ENCODE measurements at places on chromosomes 5 and 9.

DNA sequence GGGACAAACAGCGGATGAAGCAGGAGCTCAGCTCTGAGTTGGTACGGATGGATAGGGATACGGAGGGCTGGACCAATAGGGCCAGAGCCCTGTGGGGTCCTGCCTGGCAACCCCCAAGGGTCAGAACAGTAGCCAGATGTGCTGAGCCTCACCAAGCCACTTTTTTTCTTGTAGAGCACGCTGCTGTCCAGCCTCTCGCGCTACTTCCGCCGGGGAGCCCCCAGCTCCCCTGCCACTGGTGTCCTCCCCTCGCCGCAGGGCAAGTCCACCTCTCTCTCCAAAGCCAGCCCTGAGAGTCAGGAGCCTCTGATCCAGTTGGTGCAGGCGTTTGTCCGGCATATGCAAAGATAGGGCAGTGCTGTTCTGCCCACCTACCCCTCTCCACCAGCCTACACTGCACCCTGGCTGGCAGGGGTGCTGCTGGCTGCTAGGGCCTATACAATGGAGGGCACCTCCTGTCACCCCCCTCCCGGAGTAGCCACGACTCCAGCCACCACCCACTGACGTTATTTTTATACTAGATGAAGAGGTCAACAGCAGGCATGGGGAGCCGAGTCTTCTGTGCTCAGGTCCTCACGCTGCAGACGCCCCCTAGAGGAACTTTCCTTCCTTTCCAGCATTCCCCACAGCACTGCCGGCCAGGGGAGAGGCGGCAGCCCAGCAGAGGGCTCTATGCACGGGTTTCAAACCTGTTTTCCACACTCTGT is 21.6 kb downstream of the SH3GLB2 start:
- peak; percentile 67 for DNase-seq

DNA sequence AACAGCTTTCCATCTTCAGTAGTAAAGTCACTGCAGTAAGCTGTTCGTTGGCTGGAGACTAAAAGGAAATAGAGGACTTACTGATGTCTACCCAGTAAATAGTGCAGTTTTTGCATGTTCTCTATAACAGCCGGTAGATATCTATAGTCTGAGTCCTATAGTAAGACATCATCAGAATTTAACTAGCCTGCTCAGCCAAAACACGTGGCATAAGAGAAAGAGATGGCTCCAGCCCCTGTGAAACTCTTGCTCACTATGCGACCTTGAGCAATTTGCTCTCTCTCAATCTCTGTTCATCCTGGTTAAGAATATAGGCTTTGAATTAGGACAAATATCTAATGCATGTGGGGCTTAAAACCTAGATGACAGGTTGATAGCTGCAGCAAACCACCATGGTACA is 201.6 kb upstream of the PAPPA start:
- no peak for DNase-seq

DNA sequence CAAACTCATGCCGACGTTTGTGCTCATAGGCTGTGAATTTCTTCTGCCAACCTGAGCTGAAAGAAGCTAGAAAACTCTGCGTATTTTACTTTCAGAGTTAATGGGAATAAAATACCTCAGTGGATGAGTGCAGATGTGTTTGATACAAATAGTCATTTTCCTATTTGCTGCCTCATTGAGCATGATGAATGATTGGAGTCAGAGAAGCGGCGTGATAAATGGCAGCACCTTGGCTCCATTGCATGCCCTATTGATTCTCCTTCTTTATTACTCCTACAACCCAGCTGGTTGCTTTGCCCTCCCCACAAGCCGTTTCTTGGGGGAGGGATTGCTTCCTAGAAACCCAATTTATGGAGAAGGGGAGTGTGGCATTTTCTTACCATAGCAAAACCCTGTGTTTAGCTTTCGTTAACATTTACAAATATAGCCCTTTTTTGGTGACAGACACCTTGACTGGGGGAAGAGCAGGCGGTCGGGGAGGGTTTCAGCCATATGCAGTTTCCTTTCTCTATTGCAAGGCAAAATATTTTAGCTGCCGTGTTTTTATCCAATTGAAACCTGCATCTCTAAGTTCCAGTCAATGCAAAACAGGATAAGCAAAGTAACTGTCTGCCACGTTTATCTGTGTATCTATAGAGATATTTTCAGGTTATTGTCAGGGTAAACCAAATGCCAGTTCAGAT is 93.1 kb upstream of the TBCA start:
- no peak for DNase-seq

DNA sequence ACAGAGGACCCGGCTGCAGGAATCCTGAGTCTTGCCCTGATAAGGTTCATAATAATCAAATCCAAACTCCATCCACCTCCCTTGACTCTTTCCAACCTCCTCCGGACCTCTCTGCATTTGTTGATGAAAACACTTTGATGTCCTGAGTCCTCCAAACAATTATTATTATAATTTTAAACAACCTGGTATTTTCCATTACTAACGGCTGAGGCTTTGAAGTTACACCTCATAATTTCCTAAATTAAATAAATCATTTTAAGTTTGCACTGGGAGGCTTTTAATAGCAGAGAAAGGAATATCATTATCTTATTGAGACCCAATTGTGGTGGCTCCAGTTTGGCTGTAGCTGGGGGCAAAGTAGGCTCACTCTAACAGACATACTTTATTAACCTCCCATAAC is 9.5 kb downstream of the MSX2 start:
- DNase-seq = no peak

DNA sequence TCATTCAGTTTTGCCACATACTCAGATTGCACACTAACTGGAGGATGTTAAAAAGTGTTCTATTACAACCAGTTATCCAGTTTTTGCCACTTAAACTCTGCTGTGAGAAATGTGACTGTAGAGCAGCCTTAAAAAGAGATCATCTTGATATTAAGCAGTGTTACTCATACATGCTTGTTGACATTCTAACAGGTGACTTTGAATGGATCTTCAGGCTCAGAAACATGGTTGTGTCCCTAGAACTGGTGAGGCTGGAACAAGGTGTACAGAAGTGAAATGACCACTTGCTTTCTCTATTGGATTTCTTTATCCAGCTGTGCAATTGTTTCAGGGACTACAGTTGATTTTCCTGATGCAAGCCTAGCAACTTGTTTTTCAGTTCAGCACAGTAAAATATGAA is 166.1 kb upstream of the CCDC152 start:
- no peak for DNase-seq

- no peak for DNase-seq
Observed at GRCh38 chr5:6829150-6829784, 116.0 kb downstream of the TENT4A start.

- DNase-seq = no peak
Observed at GRCh38 chr5:157290981-157291711, 25.2 kb downstream of the CYFIP2 start.

DNA sequence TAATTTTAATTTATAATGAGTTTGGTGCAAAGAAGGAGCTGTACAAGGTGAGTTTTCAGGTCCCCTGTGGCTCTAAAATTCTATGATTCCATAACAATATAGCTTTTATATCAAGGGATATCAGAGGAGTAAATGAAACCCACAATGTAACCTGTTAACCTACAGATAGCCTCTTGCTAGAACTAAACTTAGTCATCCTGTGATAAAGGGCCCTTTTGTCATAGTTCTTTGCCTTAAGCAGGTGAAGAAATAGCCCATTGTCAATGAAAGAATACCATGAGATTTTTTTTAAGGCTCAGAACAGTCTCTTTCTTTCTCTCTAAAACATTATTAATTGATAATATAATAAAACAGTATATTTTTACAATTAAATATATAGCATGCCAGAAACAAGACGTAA is 127.8 kb downstream of the NFIB start:
- no peak for DNase-seq

GRCh38 chr5:169789417-169789940 is 152.4 kb downstream of the DOCK2 start:
- no peak for DNase-seq

GRCh38 chr5:32496104-32496503 is 51.6 kb upstream of the ZFR start:
- DNase-seq = no peak

GRCh38 chr5:146607659-146608332 is 91.8 kb upstream of the GPR151 start:
- no peak for DNase-seq

GRCh38 chr9:16732546-16732945 is 137.9 kb downstream of the BNC2 start:
- DNase-seq = no peak

DNA sequence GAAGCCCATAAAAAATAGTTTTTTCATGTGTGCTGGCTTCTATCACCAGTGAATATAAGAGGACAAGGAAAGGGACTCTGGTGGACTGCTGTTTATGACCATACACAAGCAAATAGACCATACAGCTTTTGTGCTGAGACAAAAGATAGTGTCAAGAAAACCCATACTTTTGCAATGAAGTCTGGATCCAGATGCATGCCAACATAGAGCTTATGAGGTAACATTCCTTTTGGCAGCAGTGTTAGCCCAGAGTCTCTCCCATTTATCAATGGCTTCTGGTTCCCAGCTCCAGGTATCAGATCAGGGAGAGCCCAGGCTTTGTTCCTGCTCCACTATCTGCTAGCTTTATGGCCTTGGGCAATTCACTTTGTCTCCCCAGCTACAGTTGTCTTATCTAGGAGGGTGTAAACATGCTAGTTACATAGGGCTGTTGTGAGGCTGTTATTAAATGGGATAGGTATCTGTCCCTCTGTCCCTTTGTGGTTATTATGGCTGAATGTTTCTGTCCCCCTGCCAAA is 55.6 kb downstream of the CCDC192 start:
- no peak for DNase-seq

DNA sequence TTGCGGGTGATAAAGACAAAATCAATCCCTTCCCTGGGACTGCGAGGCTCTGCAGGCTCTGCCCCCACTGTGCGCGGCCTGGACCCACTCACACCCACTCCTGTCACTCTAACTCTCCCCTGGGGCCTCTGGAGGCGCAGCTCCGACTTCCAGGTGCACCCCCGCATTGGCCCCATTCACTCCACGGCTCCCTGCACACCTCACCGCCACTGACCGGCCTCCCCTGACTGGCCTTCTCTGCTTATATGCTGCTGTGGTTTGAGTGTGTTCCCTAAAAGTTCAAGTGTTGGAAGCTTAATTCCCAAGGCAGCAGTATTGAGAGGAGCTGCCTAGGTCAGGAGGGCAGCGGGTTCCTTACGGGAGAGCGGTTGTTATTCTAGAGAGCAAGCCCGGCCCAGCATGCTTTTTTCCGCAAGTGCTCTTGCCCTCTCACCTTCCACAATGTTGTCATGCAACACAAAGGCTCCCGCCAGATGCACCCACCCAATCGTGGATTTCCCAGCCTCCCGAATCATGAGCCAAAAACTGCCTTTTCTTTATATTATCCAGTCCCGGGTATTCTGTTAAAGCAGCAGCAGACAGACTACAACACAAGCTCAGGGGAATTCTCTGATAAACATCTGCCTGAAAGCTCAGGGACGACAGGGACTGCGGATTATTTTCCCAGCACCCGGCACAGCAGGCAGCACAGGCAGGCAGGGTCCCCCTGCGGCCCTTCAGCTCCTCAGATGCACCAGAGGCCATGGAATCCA is 73.5 kb upstream of the LRRTM2 start:
- no peak for DNase-seq

All from fibroblast of skin of abdomen (primary cell).